ENCODE measurements at places on chromosomes 2 and 18. TPM values are rescaled to one million over a fixed set of nuclear protein-coding genes. Genes with fewer than 3 reads are reported as not detected.

DNA sequence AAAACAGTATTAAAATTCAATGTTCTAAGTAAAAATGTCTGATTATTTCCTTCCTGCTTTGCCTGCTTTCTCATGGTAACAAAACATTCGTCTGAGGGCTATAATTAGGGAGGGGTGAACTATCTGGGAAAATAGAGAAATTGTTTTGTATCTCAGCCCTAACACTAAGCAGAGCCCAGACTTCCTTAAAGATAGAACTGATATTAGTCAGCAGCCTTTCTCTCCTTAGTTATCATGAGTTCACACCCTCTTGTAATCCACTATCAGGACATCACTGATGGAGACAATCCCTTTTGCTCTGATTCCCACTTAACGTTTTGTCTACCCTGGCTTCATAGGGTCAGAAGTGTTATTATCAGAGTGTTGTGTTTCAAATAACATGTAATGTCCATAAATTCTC is 701.1 kb upstream of the ZEB2 start:
- H3K27ac ChIP-seq, result no peak overlapping the region
- H3K4me3 ChIP-seq, result no peak overlapping the region
- DNase-seq, result no peak
- no peaks in the 10 kb centered on the region for H3K4me1 ChIP-seq
- H3K27me3 ChIP-seq, result no peaks in the 10 kb centered on the region
- H3K36me3 ChIP-seq, result no peaks in the 10 kb centered on the region

DNA sequence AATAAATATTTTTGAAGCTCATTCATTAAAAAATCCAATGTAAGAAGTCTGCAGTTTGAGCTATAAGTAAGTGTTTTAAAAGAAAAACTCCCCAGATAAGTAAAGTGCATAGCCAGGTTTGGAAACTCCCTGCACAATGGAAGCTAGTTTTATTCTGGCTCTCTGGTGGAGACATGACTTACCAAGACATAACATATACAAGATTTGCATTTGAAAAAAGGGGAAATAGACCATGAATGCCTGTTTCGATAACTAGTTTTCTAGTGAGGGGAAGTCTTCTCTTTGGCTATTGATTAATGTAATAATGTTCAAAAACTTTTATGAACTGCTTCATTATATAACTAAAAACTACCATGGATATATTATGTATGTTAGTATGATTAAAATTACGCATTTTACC is 435.2 kb downstream of the ARHGAP15 start:
- no peaks in the 10 kb centered on the region for H3K36me3 ChIP-seq
- H3K4me3 ChIP-seq, result no peak overlapping the region
- H3K27me3 ChIP-seq, result no peaks in the 10 kb centered on the region
- no peak for DNase-seq
- H3K4me1 ChIP-seq, result no peaks in the 10 kb centered on the region
- H3K27ac ChIP-seq, result no peak overlapping the region

DNA sequence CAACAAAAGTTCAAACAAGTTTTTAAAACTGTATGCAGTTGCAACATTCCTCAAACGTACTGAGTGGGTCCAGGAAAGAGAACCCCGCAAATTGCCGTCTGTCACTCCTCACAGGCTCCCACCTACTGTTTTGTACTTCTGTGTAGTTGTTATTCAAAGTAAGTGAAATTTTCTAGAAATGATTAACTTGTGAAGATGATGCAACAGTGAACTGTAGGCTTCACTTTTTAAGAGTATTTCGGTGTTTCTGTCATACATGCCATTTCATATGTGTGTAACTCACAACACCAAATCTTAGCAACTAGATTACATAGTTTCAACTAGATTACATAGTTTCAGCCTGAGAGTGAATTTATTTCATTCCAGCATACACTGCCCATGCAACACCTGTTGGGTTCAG is 226.0 kb upstream of the TANK start:
- H3K4me3 ChIP-seq, result no peak overlapping the region
- H3K36me3 ChIP-seq, result no peaks in the 10 kb centered on the region
- no peaks in the 10 kb centered on the region for H3K4me1 ChIP-seq
- DNase-seq, result no peak
- H3K27ac ChIP-seq, result no peak overlapping the region

DNA sequence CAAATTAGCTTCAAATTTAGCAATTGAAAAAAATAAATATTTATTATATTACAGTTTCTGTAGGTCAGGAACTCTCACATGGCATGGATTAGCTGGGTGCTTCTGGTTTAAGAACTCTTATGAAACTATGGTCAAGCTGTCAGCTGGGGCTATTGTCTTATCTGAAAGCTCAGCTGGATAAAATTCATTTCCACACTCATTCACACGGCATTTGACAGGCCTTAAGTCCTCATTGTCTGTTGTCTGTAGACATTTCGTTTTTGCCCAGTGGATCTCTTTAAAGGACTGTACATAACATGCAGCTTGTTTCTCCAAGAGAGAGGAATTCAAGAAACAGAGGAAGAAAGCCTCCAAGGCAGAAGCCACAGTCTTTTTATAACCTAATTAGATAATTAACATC is 1556.8 kb upstream of the SLC39A10 start:
- no peak overlapping the region for H3K27ac ChIP-seq
- H3K36me3 ChIP-seq, result no peaks in the 10 kb centered on the region
- no peak overlapping the region for H3K4me3 ChIP-seq
- DNase-seq, result no peak
- H3K4me1 ChIP-seq, result no peaks in the 10 kb centered on the region

ANKRD36C gene
- 38.2 TPM for total RNA-seq

- no peak overlapping the region for H3K27ac ChIP-seq
- peaks cover 7% of the 10 kb centered on the region for H3K4me1 ChIP-seq
- H3K4me3 ChIP-seq, result no peak overlapping the region
- no peak for DNase-seq
- H3K27me3 ChIP-seq, result peaks cover 53% of the 10 kb centered on the region
These were observed 18.4 kb downstream of the SIX3 start for GRCh38 chr2:44959855-44960254.

- no peak overlapping the region for H3K4me3 ChIP-seq
- no peaks in the 10 kb centered on the region for H3K36me3 ChIP-seq
- DNase-seq, result no peak
- H3K27ac ChIP-seq, result no peak overlapping the region
These were observed 127.8 kb downstream of the CCBE1 start for GRCh38 chr18:59569390-59569791.

RTP5 gene
- total RNA-seq, result not detected

FRZB gene
- 8.2 TPM for total RNA-seq

- no peak overlapping the region for H3K4me3 ChIP-seq
- no peak for DNase-seq
- no peak overlapping the region for H3K27ac ChIP-seq
- H3K36me3 ChIP-seq, result no peaks in the 10 kb centered on the region
- H3K27me3 ChIP-seq, result peaks cover 3% of the 10 kb centered on the region
These were observed 32.0 kb upstream of the CDK5R2 start for GRCh38 chr2:218927422-218927821.

DNA sequence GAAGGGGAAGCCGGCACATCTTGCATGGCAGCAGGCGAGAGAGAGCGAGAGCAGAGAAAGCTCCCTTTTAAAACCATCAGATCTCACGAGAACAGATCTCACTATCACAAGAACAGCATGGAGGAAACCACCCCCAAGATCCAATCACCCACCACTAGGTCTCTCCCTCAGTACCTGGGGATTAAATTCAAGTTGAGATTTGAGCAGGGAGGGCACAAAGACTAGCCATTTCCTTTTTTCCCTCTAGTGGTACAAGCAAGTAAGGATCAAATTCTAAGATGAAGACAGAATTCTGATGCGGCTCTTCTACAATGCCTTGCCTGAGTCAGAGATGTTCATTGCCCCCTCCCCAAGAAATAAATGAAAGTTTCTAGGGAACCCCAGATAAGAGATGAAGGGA is 45.6 kb upstream of the ANKRD44 start:
- H3K4me1 ChIP-seq, result no peaks in the 10 kb centered on the region
- no peaks in the 10 kb centered on the region for H3K36me3 ChIP-seq

- no peak overlapping the region for H3K4me3 ChIP-seq
- H3K27me3 ChIP-seq, result no peaks in the 10 kb centered on the region
- peaks cover 57% of the 10 kb centered on the region for H3K4me1 ChIP-seq
- peak overlapping the region; percentile 44 for H3K27ac ChIP-seq
- DNase-seq, result no peak
- H3K36me3 ChIP-seq, result no peaks in the 10 kb centered on the region
These were observed 124.7 kb downstream of the MEIS1 start for GRCh38 chr2:66559672-66560071.

DAPL1 gene
- total RNA-seq, result not detected

GRCh38 chr2:39304200-39304599 is 60.4 kb upstream of the CDKL4 start:
- H3K27ac ChIP-seq, result no peak overlapping the region
- no peak for DNase-seq
- peaks cover 8% of the 10 kb centered on the region for H3K36me3 ChIP-seq
- no peaks in the 10 kb centered on the region for H3K4me1 ChIP-seq

DPYSL5 gene
- total RNA-seq, result 1.9 TPM

GRCh38 chr2:28172114-28172898 is 220.4 kb upstream of the FOSL2 start:
- H3K36me3 ChIP-seq, result no peaks in the 10 kb centered on the region
- no peak for DNase-seq
- no peaks in the 10 kb centered on the region for H3K4me1 ChIP-seq
- no peaks in the 10 kb centered on the region for H3K27me3 ChIP-seq
- H3K27ac ChIP-seq, result no peak overlapping the region

DNA sequence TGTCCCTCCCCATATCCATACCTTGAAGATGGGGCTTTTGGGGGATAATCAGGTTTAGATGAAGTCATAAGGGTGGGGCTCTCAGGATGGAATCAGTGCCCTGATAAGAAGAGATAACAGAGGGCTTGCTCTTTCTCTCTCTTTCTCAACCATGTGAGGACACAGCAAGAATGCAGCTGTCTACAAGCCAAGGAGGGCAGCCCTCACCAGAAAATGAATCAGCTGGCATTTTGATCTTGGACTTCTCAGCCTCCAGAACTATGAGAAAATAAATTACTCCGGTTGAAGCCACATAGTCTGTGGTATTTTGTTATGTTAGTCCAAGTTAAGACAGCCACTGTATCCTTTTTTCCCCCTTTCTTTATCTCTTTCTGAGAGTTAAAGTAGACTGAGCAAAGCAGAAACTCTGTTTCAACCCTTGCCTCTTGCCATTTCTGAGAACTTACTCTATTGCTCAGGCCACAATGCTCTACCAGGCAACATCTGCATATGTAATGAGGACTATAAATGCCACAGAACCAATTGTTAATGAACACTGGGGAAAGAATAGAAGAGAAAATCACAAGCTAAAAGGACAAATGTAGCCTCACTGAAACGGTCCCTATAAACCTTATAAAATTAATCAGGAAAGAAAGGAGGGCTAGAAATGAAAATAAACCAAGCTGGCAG is 56.9 kb downstream of the SRBD1 start:
- H3K36me3 ChIP-seq, result no peaks in the 10 kb centered on the region
- no peaks in the 10 kb centered on the region for H3K27me3 ChIP-seq
- no peak for DNase-seq
- H3K4me1 ChIP-seq, result no peaks in the 10 kb centered on the region
- H3K4me3 ChIP-seq, result no peak overlapping the region

GRCh38 chr2:217833439-217833838 is 169.4 kb downstream of the TNS1 start:
- peaks cover 72% of the 10 kb centered on the region for H3K36me3 ChIP-seq
- H3K4me1 ChIP-seq, result no peaks in the 10 kb centered on the region
- H3K27ac ChIP-seq, result peak overlapping the region; percentile 85
- no peak for DNase-seq
- no peaks in the 10 kb centered on the region for H3K27me3 ChIP-seq

ITPRIPL1 gene
- 2.0 TPM for total RNA-seq

GRCh38 chr2:10678225-10678624 is 11.6 kb downstream of the NOL10 start:
- H3K36me3 ChIP-seq, result peaks cover 18% of the 10 kb centered on the region
- no peaks in the 10 kb centered on the region for H3K27me3 ChIP-seq
- H3K27ac ChIP-seq, result no peak overlapping the region
- no peak overlapping the region for H3K4me3 ChIP-seq
- no peaks in the 10 kb centered on the region for H3K4me1 ChIP-seq
- DNase-seq, result no peak

BOD1L2 gene
- total RNA-seq, result not detected

DNA sequence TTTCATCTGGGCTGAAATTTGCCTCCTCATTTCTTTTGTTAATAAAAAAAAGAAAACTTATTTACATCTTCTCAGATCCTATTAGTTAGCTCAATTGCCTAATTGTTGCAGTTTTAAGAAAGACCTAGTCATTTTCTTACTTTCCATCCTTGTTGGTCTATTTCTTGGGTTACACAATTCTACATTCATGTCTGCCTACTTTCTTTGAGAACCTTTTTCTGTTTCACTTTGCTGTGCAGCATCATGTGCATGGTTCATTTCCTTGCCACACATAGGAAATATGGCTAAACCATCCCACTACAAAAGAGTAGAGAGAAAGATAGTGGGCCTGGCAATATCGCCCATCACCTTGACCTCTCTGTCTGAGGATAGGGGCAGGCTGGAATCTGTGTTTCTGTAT is 780.7 kb upstream of the FANCL start:
- H3K27ac ChIP-seq, result no peak overlapping the region
- DNase-seq, result no peak
- H3K4me3 ChIP-seq, result no peak overlapping the region
- peaks cover 9% of the 10 kb centered on the region for H3K4me1 ChIP-seq

GRCh38 chr2:236209535-236209934 is 41.3 kb upstream of the GBX2 start:
- no peak for DNase-seq
- H3K36me3 ChIP-seq, result no peaks in the 10 kb centered on the region
- H3K27ac ChIP-seq, result no peak overlapping the region
- H3K4me3 ChIP-seq, result no peak overlapping the region
- no peaks in the 10 kb centered on the region for H3K4me1 ChIP-seq
- H3K27me3 ChIP-seq, result no peaks in the 10 kb centered on the region

CROCC2 gene
- not detected for total RNA-seq

GRCh38 chr2:118056165-118056534 is 32.1 kb upstream of the INSIG2 start:
- no peak for DNase-seq
- peaks cover 6% of the 10 kb centered on the region for H3K27me3 ChIP-seq

SERPINB11 gene
- total RNA-seq, result not detected

Data from sigmoid colon (tissue), 7 donors.